Frontal cortex (tissue), 4 donors: ENCODE measurements at places on chromosomes 7 and 10.

DNA sequence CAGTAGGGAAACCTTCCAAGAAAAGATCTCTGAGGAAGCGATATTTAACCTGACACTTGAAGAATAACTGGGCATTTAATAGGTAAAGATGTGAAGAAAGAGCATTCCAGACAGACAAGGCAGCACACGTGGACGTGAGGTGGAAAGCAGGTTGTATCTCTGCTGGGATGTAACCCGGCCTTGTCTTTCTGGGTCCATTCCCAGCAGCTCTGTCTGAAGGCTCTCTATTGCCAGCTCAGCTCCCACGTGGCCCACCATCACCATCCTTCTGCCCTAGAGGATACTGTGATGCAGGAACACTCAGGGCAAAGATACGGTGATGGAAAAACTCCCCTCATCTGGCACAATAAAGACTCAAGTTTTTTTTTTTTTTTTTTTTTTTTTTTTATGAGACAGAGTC lies 137.7 kb downstream of the RSU1 start:
- no peak for DNase-seq

DNA sequence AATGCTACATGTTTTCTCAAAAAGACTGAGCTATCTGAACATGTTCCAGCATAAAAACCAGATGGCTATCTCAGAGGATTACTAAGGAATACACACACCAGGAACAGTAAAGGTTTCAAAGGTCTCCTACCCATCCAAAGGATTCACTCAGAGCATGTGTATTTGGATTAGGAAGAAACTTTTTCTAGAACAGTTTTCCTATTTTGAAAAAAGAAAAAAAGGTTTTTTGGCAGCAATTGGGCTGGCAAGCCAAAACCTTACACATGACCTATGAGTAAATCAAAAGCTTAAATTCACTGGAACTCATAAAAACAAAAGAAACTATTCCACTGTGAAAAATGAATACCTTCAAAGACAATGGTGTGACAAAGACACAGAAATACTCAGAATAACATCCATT lies 9.6 kb downstream of the TPK1 start:
- DNase-seq: no peak

GRCh38 chr7:112422842-112423496 lies 27.3 kb upstream of the IFRD1 start:
- DNase-seq: no peak

DNA sequence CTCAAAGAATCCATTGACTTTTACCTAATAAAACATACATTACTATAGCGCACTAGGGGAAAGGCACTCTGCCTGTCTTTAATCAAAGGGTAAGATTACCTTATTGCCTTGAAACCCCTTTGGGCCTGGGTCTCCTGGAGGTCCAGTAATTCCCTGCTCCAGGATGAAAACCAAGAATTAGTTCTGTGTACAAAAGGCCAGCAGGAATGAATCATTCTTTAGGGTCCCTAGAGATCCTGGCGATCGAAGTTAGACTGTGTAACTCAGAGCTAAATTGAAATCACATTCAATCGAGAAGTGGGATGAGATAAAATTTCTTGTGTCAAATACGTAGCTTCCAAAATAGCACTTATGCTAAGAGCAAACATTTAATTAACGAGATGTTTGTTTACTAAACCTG lies 29.8 kb downstream of the COL28A1 start:
- no peak for DNase-seq

- DNase-seq: no peak
These were observed 39.5 kb upstream of the ANKRD1 start for GRCh38 chr10:90960355-90960814.

DNA sequence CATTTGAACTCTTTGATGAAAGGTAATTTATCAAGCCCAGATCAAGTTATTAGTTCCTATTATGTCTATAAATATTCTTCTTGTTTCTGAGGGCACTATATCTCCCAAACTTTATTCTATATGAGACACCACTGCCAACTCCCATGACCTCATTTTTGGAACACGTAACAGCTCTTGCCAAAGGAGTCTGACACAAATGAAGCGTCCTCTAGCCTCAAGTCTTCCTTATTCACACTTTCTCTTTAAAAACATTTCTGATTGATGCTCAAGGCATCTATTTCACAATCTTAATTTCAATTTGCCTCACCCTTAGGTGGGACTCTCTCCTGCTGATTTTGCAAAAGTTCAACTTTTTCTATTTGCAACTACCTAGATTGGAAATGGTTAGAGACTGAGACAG lies 848.4 kb downstream of the GATA3 start:
- DNase-seq: no peak
